ENCODE measurements at places on chromosomes 12 and 14. TPM values are rescaled to one million over a fixed set of nuclear protein-coding genes. Genes with fewer than 3 reads are reported as not detected.

GRCh38 chr14:100323121-100323941 lies at the start of gene SLC25A47:
TSS of gene SLC25A47 (plus strand) at chr14:100323339. CDS start at chr14:100323415, 76 bp downstream.
- DNase-seq = no peak

DNA sequence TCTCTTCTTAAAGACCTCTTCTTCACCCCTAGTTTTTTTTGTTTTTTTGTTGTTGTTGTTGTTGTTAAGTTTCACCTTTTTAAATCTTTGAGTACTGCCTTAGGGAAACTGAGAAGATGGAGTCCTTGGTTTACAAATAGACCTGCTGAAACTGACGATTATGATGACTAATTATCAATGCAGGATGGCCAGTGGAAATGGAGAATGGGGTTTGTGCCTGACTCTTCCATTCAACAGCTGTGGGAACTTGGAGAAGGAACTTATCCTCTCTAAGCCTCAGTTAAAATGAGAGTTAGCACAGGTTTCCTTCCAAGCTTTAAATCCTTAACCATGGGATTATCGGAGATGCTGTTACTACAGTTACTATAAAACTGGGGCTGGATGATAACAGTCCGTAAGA lies 66.7 kb upstream of the PNMA1 start:
- DNase-seq = no peak

DNA sequence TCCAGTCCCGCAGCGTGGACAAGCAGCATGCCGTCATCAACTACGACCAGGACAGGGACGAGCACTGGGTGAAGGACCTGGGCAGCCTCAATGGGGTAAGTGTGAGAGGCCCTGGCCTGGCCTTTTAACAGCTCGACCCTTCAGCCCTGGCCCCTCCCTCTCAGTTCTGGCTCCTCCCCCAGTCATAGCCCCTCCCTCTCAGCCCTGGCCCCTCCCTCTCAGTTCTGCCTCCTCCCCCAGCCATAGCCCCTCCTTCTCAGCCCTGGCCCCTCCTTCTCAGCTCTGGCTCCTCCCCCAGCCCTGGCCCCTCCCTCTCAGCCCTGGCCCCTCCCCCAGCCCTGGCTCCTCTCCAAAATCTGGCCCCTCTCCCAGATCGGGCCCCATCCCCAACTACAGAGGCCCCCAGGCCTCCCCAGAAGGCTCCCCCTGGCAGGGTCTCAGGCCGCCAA lies 11.2 kb downstream of the CEP170B start:
- no peak for DNase-seq

GRCh38 chr12:116257215-116257614 lies 20.3 kb downstream of the MED13L start:
- no peak for DNase-seq

- peak; percentile 43 for DNase-seq
Observed at GRCh38 chr12:48936379-48936979, 11.2 kb upstream of the FKBP11 start.

DNA sequence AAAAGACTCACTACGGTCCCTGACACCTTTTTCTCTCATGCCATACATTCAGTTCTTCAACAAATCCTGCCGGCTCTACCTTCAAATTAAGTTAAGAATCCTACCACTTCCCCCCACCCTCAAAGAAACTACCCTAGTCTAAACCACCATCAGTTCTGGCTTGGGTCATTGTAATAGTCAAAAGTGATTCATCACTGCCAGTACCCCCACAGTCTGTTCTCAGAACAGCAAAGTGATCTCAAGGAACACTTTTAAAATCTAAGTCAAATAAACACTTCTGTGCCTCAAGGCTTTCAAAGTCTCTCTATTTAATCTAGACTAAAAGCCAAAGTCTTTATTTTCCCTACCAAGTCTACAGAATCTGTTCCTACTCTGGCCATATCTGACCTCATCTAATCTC lies 12.0 kb upstream of the FAM234B start:
- DNase-seq = no peak

DNA sequence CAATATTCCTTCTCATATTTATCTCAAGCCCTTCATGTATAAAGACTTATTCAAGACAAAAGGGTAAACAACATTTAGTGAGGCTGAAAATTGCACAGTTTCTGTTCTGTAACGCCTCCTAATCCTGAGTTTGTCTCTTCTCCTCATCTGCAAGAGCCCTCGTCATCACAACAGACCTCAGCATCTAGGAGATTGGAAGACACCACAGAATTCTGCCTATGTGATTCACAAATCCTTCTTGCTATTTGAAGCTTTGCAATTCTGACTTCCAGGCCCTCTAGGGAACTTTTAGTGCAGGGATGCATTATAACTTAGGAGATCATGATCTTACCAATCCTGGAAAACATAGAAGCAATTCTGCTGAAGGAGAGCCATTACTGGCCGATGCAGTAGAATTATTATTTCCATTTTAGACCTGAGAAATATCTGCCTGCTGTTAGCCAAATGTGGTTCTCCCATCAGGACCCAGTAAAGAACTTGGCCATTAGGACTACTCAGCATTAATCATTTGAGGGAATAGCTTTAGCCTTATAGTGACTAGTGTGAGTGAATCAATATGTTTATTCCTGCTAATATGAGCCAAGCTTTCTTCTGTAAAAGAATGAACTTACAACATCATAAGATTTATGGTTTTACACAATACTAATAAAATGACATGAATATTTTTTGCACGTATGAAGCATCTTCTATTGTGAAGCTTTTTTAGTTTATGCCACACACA lies 119.5 kb downstream of the ANO4 start:
- DNase-seq = no peak

DNA sequence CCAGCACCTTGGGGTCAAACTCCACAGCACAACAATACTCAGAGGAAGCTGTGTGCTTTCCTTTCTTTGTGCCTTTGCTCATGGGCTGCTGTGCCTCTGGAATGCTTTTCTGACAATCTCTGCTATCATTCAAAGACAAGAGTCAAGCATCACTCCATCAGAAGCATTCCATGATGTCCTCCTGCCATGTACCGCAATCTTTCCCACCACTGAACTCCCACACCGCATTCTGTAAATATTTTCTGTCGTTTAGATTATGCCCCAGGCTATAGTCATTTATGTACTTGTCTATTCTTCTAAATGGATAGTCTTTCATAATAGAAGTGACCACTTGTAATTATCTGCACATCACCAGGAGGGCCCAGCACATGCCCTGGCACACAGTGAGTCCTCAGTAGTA lies 327.8 kb downstream of the PDZRN4 start:
- DNase-seq = no peak

DNA sequence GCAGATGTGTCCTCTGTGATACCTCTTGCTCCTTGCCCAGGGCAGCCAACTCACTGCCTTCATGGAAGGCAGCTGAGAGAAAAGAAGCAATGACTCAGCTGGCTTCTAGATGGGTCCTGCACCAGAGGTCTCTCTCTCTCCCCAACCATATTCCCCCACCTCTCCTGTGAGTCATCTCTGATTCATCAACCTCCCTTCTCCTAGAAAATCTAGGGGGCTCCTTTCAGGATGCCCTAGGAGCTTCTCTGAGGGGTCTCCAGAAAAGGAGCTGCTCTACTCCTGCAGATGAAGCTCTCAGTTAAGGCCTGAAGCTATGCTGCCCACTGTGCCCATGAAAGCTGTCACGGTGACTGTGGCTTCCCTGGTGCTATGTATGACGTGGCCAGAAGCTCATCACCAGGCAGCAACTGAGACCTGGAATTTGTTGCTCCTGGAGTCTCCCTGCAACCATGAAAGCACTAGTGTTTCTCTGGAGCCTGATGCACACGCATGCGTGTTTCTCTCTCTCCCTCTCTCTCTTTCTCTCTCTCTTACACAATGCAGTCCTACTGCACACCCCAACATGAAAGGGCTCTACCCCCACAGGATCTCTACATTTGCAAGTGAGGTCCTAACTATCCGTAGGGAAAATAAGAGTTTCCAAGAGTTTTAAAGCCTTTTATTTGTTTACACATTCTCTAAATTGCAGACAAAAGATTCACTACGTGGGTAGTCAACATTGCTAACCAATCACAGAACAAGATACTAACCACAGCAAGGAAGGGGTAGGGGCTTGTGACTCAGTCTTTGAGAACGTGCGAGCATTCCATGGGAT lies 285.3 kb downstream of the DPF3 start:
- DNase-seq = no peak

- peak; percentile 41 for DNase-seq
Observed at GRCh38 chr12:779745-780734, 27.7 kb downstream of the WNK1 start.

Gene METTL3
- 130 TPM for polyA plus RNA-seq

Gene MGAT4C
- polyA plus RNA-seq = not detected

Gene PLCZ1
- polyA plus RNA-seq = not detected

Gene HAL
- 63.7 TPM for polyA plus RNA-seq

Gene LRTM2
- 0.09 TPM for polyA plus RNA-seq

Gene PTGER2
- polyA plus RNA-seq = not detected

Gene VRTN
- not detected for polyA plus RNA-seq

Gene RNF212B
- polyA plus RNA-seq = not detected

Measured in HepG2 (cell line).